ENCODE measurements at places on chromosomes 16 and 17.

- DNase-seq: peak; percentile 64
Observed at GRCh38 chr16:396605-397004, 394 bp upstream of the NME4 start.

GRCh38 chr16:71754108-71754507 lies 29.6 kb upstream of the PHLPP2 start:
- no peak for DNase-seq

DNA sequence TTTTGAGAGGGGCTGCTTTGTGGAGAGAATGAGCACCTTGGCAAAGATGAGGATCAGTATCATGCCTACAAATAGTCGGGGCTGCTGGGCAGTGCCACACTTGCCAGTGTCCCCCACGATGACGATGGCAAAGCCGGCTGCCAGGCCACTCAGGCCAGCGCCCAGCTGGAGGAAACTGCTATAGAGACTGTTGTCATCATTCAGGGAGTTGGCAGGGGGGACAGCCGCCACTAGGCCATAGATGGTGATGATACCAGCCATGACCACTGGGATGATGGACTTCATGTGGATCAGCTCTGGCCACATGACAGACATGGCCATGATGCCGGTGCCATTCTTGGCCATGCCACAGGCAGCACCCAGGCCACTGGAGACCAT lies 23.8 kb downstream of the MINK1 start:
- no peak for DNase-seq

- DNase-seq: no peak
Observed at GRCh38 chr16:11151156-11151884, 104.7 kb downstream of the SOCS1 start.

- DNase-seq: no peak
Observed at GRCh38 chr17:49994085-49995054, 654 bp downstream of the DLX3 start.
